NCI-H1105 treated with DMSO at 0.1 percent for 48 hours (cell line): ENCODE measurements at places on chromosomes 7 and 10.

DNA sequence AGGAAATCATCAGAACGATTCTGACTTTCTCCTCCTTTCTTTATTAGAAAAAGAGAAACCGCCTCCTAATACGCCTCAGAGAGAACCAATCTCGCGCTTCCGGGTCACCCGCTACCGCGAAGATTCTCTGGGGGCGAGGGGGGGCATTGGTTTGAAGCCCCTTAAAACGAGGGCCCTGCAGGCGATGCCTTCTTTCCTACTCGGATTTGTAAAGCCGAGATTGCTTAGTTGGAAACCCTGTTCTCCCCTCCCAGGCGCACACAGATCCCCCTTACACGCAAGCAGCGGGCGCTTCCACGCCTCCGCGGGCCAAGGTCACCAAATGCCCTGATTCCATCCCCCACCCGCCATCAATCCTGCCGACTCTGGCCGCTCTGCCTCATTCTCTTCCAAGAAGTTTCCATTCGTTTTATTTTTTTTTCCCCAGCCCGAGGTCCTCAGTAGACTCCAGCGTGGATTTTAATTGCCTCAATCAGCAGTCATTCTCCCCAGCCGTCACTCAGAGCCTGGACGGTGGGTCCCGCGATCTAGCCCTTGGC is 1.1 kb upstream of the GAD2 start:
- no peak for DNase-seq

- no peak for DNase-seq
Measured at GRCh38 chr7:98289333-98289875, 7.9 kb downstream of the BRI3 start.

GRCh38 chr10:129568583-129569344 is 101.7 kb downstream of the MGMT start:
- DNase-seq: no peak

DNA sequence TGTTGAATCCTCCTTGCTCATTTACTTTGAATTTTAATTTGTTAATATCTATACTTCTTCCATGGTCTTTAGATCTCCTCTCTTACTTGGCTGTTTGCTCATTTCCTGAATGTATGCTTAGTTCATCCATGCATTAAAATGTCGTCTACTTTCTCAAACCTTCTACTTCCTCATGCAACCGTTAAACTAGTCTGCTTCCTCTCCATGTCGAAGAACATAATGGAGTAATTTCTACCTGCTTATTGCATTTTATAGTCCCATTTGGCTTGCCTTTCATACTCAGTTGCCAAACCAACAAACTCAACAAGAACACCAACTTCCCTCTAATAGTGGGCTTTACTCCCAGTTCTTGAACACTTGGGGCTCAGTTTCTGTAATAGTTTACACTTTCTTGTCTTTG is 43.8 kb upstream of the SEMA3D start:
- no peak for DNase-seq

DNA sequence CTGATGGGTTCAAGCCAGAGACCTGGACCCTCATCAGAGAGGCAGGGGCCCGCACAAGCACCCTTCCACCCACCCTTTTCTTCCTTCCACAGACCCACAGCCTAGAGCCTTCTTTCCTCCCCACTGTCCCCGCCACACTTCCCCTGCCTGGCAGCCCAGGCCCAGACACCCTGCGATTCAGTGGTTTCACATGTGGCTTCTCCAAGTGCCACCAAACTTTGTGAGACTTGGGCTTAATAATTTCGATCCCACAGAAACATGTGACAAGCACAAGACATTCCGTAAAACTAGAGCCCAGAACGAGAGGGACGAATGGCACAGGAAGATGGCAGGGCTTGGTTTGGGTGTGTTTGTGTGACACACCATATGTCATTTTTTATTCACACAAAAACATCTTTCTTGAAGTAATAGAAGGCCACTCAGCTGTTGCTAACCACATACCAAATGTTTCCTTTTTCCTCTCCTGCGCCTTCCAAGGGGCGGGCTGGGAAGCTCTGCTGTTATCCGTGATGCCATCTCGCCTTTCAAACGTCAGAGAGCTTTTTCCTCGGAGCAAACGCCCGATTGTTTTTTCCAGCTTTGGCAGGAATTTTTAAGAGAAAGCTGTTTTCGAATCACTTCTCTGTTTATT is 162.9 kb downstream of the GRK5 start:
- no peak for DNase-seq

- DNase-seq: no peak
Measured at GRCh38 chr7:92010215-92010614, 69.6 kb downstream of the AKAP9 start.

DNA sequence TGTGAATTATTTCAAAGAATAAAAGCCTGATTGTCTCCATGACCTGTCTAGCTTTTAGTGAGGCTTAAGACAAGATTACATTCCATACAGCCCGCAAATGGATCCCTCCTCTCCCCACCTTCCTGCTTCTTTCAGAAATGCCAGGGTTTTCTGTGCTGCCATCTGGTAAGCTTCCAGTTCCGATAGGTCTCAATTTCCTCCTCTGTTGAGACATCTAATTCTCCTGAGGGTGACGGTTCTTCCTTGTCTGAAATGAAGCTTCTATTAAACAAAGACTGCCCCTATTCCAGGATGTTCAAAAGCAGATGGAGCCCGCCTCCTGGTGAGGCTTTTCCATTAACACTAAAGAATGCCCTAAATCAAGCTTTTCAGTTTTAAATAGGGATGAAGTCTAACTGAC is 295.6 kb downstream of the PTPRN2 start:
- no peak for DNase-seq

- no peak for DNase-seq
Measured at GRCh38 chr10:65377687-65378086, 1548.1 kb upstream of the LRRTM3 start.

- no peak for DNase-seq
Measured at GRCh38 chr10:6803427-6803783, 223.3 kb upstream of the PRKCQ start.

DNA sequence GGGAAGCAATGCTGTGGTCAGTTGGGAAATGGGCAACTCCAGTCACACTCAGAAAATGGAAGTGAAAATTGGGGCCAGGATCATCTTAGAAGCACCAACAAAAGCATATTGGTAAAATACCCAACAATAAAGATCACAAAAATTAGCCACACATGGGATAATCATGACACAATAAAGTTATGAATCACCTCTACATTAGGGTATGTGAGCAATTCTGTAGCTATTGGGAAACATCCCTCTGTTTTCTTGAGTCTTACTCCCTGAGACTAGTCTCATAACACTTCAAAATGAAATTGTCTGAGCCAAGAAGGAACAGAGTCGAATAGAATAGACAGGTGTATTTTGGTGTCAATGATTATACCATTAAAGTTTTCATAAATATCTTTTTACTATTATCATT is 178.3 kb downstream of the DYNC1I1 start:
- DNase-seq: no peak
